ENCODE measurements at places on chromosomes 7 and 10.

- no peak for DNase-seq
These were observed 754 bp upstream of the PHYHIPL start for GRCh38 chr10:59175538-59176240.

DNA sequence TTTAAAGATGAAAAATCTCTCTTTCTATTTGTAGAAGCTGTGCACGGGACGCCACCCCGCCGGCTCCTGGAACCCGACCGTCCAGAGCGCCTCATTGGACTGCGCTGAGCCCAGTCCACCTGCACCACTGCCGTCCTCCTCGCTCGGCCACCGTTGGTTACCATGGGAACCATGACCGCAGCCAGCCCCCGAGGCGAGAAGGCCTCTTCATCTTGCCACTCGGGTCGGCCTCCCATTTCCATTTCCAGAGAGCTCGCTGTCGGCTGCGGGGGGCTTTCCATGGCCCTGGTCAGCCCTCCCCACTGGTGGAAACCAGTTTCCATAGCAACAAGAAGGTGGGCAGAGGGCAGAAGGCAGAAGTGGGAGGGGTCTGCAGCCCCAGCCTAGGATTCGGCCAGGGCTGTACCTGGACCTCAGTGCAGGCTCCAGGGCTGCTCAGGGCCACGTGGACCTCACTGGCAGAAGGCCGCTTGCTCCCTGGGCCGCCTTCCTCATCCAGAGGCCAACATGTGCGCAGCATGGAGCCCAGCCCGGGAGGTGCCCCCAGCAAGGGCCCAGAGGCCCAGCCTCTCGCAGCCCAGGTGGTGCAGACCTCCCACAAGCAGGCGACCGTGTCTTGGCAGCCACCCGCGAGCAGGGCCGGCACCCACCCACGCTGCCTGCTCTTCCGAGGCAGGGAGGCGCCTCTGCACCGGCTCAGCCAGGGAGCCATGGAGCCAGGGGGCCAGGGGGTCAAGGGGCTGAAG is 283.5 kb upstream of the PPP2R2D start:
- no peak for DNase-seq

GRCh38 chr10:22372917-22373316 is 27.6 kb downstream of the SPAG6 start:
- peak; percentile 64 for DNase-seq

DNA sequence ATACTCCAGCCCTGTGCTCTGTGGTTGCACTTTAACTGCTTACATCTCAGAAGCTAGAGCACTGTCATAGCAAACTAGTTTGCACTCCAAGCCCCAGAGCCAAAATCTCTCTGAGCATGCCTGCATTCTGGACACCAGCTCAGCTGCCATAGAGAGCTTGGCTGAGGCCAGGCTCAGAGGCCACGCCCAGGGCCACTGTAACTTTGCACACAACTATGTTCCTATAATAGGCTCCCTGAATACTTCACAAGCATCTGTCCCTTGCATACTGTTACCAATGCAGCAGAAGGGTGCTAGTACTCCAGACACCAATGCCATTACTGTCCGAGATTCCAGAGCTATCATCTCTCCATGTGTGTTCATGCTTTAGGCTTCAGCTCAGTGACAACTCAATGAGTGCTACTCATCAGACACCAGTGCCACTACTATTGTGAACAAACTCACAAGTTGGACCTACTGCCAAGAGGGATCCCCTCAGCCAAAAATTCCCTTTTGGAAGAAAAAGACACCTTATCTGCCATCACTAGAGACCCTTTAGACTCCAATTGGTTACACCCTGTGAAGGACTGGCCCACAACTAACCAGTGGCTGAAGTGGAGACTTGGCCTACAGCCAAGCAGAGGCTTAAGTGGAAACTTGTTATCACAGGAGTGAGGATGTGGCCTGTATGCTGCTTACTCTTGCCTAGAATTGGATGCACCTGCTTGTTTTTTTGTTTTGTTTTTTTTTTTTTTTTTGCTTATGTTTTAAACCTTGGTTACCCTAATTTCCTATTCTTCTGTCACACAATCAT is 211.6 kb upstream of the MAGI2 start:
- no peak for DNase-seq

DNA sequence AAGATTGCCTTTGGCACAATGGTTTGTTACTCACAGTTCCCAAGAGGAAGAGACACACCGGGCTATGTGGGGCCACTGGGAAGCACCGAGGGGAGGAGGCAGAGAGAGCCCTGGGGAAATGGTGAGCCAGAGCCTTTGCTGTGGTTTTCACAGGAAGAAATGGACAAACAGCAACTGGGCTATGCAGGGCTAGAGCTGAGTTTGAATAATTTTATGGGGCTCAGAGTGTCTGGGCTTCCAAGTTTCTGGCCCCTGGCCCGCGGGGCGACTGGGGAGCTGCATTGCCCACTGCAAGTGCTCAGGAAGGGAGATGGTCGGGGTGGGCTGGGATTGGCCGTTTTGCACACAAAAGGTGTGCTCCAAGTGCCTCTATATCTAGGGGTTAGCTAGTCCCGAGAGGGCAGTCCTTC is 92.6 kb downstream of the CHST15 start:
- no peak for DNase-seq

DNA sequence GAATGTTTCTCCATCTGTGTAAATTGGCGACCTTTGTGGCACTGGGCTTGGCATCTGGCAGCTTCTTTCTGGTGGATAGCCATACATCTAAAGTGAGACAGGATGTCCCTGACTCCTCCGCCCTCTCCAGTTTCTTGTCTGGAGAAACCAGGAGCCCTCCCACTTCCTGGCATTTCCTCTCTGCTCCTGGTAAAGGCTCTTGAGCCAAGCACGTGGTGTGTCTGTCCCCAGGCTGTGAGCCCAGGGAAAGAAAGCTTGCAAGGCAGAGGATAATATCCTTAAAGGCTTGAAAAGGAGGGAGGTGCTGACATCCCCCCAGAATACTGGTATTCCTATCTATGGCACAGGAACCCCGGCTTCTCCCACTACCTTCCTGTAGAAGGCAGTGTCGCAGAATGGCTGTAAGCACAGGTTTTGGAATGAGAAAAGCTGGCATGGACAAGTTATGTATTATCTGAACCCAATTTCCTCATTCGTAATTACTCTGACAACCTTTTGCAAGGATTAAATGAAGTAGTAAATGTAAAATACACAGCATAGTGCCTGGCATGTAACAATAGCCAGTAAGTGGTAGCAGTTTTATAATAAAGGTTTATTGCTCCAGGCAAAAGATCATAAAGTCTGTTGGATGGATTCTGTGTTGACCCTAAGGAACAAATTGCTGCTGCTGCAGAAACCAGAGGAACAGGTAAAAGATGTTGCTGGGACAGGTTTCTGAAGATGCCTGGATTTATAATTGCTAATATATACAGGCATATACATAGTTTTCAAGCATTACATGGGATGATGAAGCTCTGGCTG is 11.8 kb upstream of the ACSL5 start:
- no peak for DNase-seq

DNA sequence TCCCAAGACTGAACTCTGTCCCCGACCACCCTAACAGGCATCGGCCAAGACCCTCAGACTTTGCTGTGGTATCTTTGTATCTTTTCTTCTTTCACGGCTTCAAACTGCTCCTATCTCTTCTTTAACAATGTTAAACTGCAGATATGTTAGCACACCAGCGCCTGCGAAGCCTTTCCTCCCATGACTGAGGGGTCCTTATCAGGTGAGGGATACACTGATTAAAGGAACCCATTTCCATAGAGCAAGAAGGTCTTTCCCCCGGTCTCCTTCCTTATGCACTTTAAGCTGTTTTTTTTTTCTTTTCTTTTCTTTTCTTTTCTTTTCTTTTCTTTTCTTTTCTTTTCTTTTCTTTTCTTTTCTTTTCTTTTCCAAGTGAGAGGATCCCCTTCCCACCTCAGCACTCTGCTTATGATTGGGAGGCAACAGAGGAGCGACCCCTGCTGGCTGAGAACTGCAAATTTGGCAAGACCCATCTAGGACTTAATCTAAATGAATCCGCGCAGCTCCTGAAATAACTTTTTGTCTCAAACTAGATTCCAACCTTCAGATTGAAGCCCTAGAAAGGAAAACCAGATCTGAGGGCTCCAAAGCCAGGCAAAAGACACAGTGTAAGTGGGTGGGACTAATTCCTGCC is 109.9 kb downstream of the ITGB8 start:
- DNase-seq = no peak

GRCh38 chr10:128739930-128740329 is 613.7 kb upstream of the MKI67 start:
- DNase-seq = no peak

DNA sequence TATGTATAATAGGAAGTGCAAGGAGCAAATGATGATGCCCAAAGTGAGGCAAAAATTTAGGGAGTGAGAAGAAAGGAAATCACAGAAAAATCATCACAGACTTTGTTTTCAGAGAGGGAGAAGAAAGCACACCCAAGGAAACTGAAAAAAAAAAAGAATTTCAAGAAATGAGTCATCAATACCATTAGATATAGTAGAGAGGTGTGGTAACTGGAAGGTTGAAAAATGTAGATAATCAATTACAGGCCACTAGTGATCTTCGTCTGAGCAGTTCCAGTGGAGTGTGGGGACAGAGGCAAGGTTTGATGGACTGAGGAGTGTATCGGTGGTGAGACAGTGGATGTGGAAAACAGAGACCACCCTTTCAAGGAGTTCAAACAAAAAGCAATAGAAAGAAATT is 31.7 kb downstream of the ASB4 start:
- DNase-seq = no peak

GRCh38 chr7:142867097-142867378 is 12.2 kb downstream of the EPHB6 start:
- DNase-seq = no peak

- no peak for DNase-seq
These were observed 509.3 kb downstream of the GRID1 start for GRCh38 chr10:85857305-85857704.

DNA sequence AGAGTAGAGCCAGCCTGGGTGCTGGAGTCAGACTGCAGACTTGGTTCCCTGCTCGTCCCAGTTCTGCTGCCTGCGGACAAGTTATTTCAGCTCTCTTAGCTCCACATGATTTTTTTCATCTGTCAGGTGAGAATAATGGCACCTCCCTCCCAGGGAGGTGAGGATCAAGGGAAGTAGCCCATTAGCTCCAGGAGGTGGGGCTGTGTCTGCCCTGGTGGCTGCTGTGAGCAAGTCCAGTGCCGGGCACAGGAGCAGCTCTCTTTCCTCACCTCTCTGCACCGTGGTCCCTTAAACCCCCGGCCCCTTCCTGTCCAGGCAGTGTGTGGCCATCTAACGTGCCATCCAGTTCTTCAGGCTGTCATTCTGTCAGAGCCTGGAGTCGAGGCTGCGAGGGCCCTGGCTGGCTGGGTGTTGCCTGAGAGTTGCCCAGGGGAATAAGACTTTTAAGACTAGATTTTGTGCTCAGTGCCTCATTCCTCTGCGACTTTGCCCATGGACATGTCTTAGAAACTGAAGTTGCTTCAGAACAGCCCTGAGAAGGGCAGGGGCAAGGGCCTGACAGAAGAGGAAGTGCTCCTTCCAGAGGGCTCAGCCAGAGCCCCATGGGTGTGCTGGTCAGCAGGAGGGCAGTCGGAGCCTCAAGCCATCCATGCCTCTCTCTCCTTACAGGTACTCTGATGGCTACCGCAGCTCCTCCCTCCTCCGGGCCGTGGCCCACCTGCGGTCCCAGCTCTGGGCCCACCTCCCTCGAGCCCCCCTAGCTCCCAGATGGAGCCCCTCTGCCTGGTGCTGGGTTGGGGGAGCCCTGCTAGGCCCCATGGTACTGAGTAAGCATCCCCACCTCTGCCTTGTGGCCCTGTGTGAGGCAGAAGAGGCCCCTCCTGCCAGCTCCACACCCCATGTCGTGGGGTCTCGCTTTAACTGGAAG is 5.0 kb downstream of the ABCB8 start:
- DNase-seq = no peak

DNA sequence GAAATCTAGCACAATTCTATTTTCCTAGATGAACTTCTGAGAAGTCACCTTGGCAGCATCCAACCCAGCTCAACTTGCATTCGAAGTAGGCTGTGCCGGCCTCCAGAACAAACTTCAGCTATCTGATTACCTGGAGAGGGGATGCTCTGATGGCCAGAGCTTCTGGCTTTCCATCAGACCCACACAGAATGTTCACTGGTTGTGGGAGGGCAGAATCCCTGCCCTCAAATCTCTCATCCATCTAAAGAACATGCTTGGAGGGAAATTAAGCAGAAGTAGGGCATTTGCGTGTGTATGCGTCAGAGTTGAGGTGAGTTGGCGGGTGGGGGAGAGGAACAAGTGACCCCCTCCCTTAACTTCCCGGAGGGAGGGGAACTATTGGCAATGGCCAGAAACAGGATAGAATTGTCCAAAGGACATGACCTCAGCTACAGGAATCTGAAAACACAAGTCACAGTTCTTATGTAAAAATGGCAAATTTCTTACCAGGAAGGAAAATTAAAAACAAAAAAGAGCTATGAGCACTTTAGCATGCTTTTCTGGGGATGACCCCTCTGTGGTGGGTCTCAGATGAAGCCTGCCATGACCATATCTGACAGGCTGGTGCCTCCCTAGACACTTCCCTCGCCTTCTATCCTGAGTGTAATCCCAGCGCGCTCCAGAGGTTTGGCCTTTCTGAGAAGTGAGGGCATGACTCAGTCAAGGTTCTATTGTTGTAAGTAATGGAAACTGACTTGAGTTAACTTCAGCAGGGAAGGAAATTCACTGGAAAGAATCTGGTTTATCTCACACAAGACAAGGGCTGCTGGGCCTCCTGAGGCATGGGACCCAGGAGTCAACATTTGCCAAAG is 278.8 kb downstream of the RPS24 start:
- no peak for DNase-seq

GRCh38 chr10:110446277-110446676 is 51.4 kb upstream of the DUSP5 start:
- DNase-seq = no peak

- DNase-seq = no peak
These were observed 147.1 kb downstream of the WDR11 start for GRCh38 chr10:120998251-120998650.

DNA sequence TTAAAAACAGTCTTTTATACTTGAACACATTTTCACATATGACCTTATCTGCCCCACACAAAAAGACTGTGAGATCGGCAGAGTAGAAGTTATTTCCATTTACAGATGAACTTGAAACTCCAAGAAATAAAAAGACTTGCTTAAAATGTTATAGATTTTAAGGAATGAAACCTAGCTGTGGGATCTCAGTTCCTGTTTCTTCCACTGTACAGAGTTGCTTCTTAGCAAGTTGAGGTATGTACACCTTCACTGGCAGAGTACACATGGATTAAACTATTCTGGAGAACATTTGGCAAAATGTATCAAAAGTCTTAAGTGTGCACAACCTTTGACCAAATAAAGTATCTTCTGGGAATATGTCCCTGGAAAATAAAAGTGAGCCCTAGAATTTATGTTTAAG is 48.3 kb downstream of the A1CF start:
- DNase-seq = no peak
